Ascending aorta (tissue), 2 donors: ENCODE measurements at places on chromosomes 1 and 21.

DNA sequence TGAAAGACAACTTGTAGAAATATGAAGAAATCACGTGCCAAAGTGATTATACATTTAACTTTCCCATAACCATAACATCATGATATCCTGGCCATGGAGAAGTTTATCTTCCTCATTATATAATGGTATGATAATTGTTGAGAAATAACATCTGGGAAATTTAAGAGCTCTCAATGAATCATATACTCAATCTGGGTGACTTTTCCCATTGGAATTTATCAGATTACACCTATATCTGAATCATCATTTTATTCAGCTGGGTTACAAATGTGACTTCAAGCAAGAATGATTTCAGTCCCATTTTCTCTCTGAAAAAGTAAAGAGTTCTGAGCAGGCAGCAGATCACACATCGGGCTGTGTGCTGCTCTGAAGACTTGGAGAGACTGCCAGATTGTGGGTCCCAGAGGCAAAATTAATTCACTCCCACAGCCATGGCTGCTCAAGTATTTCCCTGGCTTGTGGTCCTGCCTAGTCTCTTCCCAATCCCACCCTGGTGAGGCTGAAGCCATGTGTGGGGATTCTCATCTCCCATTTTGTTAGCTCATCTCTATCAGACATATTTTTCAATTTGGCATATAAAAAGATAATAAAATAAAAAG is 278.0 kb downstream of the MRPL39 start:
- DNase-seq = no peak

GRCh38 chr1:241447031-241447644 is 72.4 kb downstream of the FH start:
- DNase-seq = no peak

GRCh38 chr1:75035536-75035935 is 98.7 kb upstream of the LHX8 start:
- no peak for DNase-seq

DNA sequence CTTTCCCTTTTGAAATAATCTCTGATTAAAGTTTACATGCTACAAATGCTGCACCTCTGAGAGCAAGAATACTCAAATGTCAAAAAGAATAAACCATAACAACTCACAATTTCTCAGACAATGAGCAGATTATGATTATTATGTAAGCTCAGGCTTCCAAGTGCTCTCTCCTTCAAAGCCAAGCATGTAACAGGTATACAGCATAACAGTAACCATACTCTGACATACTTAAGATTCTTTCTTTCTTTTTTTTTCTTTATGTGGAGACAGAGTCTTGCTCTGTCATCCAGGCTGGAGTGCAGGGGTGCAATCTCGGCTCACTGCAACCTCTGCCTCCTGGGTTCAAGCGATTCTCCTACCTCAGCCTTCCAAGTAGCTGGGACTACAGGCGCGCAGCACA is 155.4 kb downstream of the EIF4G3 start:
- DNase-seq = no peak

GRCh38 chr1:15764269-15764764 is 5.7 kb downstream of the FBLIM1 start:
- DNase-seq = no peak

DNA sequence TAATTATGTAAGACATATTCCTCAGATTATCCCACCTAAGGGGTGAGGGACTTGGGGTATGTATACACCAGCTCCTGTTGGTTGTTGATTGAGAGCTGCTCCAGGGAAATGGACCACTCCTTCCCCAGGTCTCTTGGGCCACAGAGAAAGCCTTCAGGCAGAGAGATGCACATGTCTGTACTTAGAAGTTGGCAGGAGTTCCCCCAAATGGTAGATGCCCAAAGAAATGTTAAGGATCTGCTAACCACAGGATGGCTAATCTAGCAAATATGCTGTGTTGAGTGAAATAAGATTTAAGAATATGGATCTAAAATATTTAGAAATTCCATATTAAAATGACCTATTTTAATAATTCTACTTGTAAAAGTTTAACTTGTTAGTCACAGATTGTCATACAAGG is 100.8 kb upstream of the DNAH14 start:
- DNase-seq = no peak

DNA sequence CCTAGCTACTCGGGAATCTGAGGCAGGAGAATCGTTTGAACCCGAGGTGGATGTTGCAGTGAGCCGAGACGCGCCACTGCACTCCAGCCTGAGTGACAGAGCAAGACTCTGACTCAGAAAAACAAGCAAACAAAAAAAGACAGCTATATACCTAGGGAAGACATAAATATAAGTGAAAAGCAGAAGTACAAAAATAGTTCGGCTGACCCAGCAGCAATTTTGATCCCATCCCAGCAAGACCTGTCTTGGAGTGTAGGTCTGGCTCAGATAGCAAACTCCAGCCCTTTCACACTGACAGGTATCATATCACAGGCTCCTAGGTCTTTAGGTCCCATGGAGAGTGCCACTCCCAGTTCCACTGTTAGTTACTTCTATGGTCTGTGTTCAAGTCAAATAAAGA is 14.6 kb downstream of the MTX1 start:
- DNase-seq = no peak

DNA sequence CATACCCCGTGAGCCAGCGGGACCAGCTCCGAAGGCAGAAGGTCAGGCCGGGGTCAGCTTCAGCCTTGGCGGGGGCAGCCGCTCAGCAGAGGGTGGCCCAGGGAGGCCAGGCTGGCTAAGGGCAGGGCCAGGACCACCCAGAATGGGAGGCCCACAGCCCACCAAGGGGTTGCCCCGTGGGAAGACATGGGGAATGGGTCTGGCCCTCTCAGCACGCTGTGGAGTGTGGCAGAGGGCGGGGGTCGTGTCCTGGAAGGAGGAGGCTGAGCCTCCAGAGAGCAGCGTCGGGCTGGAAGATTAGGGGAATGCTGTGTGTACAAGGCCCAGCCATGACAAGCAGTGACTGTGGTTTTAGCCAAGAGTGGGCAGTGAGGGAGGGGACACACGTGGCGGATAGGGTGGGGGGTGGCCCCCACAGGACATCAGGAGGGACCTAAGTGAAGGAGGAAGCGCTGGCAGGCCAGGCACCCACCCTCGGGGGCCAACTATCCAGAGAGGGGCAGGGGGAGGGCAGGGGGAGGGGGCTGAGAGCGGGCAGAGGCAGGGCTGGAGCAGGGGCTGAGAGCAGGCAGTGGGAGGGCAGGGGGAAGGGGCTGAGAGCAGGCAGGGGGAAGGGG is 43.9 kb upstream of the POFUT2 start:
- DNase-seq = no peak

DNA sequence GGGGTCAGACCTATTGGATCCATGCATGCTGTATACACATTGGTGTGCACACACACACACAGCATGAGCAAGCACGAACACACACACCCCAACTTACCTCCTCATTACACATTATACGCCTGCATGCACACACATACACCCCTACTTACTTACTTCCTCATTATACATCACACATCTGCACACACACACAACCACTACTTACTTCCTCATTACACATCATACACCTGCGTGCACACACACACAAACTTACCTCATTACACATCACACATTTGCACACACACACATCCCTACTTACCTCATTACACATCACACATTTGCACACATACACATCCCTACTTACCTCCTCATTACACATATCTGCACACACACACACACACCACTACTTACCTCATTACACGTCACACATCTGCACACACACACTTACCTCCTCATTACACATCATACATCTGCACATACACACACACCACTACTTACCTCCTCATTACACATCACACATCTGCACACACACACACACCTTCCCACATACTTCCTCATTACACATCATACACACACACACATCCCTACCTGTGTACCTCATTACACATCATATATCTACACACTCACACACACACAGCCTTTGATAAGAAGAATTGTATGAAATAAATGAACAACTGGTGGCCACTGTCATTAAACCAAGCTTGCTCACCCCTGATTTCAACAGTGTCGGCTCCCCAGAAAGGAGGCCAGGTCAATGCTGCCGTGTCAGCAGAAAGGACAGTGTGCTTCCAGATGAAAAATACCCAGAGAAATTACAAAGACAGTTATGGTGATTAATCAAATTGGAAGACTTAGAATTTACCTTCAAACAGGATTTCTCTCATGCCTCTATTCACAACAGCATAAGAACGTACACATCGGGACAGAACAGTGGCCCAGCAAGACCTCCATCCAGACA is 117.8 kb downstream of the SETD4 start:
- DNase-seq = no peak
